ENCODE measurements at places on chromosomes 5 and 9.

DNA sequence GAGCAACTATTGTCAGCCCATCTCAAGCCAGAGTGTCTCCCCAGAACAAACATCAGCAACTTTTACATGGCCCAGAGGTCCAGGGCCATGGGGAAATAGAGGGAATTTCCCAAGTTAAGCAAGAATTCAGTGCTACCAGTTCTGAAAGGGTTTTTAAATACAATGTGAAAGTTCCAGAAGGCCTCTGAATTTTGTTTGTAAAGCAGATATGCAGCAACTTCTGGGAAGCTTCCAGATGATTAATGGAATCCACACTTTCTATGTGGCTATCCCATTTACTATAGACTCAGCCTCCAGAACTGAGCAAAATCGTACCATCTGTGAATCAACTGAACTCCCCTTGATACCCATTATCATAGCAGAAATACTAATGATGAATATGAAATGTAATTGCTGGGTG is 93.8 kb downstream of the FEM1C start:
- no peak for DNase-seq

- no peak for DNase-seq
These were observed 1.6 kb upstream of the TMEM245 start for GRCh38 chr9:109121232-109121796.

- no peak for DNase-seq
These were observed 451.2 kb upstream of the TLE4 start for GRCh38 chr9:79120533-79120932.

DNA sequence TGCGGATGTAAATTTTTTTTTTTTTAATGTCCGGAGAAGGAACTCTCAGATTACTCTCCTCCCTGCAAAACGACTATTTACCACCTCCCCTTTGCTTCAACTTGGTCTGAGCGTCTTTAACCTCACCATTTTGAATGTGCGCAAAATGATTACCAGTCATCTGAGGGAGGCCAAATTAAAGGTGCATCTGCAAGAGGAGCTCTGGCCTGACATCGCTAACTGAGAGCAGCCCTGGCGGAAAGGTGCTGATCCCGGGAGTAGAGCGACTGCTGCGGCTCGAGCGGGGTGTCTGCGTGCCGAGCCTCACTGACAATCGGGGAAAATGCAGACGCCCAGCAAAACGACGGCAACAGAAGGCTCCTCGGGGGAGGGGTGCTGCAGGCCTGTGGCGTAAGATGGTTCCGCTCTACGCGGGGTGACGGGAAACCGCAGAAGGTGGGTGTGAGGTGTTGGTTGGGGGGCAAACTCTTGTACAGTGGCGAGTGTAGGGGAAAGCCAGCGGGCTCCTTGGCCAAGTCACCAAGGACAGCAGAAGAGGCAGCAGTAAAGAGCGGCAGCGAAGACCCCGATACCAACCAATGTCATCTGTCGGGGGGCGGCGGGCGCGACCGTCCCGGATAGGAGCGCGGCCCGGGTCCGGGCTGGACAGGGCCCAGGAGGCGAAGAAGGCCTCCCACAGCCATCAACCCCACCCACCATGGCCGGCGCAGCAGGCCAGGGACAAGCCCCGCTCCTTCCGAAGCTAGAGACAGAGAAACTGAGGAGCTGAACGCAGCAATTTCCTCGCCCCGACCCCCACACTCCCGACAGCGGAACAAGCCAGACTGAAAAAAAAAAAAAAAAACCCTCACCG is 557 bp downstream of the PJA2 start:
- peak; percentile 65 for DNase-seq

- DNase-seq = no peak
These were observed 69.3 kb downstream of the PTPN3 start for GRCh38 chr9:109428854-109429253.

- DNase-seq = no peak
These were observed 11.9 kb downstream of the FYB1 start for GRCh38 chr5:39207345-39208045.

DNA sequence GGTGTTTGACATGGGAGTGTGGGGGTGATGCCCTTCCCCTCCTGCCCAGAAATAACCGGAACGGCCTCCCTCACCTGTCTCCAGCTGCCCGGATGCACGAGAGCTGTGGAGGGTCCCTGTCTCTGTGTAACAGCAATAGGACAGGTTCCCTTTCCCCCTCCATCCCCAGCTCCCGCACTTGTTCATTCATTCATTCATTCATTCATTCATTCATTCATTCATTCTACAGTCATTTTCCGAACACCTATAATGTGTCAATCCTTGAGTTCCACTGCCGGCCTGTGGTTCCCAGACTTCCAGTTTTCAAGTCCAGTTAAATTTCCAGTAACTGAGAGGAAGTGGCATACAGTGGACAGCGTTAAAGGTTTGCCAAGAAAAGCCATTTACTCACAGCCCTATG is 7.3 kb downstream of the PRRX2 start:
- no peak for DNase-seq

DNA sequence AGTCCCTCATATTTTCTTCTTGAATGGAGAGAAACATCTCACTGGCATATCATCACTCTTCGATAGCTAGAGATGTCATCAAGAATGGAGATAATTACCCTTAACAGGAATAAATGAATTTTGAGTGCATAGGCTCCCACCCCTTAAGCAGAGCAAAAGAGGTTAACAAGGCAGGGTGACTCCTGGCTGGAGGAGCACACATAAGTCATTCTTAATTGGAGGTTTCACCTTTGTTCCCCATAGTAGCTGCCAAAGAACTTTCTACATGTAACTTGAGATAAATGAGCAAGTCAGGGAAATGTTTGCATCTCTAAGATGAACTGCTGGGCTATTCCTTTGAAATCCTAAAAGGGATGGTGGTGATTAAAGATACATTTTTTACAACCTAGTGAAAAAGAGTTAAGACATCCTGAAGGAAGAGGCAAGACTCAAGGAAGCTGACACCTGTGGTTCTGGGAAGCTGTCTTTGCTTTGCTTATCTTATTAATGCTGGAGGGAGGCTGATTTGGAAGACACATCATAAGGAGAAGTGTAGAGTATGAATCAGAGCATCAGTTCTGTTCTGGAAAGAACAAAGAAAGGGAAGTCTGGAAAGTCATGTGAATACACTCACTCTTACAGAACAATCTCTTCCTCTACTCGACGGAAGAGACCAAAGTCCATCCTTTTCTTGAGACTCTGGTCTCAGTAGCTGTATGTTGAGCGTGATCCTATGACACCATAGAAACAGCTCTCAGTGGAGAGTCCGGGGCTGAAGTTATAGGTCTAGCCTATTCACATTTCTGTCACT is 326.3 kb downstream of the OSTF1 start:
- no peak for DNase-seq

- no peak for DNase-seq
These were observed 14.3 kb downstream of the TTC1 start for GRCh38 chr5:160023007-160023907.

DNA sequence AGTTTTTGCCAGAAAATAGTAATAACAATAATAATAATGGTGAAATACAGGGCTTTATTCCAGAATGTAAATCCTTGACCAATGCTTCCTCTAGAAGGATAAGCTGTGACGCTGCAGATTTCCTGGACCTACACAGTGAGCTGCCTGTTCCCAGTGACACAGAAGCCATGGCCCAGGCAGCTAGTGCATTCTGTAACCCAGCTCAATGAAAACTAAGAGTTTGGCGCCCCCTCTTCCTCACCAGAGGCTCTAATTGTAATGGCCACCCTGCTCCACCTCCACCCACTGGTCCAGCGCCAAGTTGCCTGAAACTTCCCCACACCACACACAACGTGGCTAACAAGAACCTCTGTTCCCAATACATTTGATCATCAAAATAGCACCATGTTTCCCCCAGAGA is 248.1 kb downstream of the CETN3 start:
- DNase-seq = no peak

DNA sequence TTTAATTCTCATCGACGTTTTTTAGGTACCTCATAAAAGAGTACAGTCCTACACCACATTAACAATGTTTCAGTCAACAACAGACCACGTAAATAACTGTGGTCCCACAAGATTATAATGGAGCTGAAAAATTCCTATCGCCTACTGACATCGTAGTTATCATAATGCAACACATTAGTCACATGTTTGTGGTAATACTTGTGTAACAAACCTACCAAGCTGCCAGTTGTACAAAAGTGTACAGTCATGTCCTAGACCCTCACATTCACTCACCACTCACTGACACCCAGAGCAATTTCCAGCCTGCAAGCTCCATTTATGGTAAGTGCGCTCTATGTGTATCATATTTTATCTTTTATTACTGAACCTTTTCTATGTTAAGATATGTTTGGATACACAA is 16.8 kb downstream of the GNAQ start:
- no peak for DNase-seq

DNA sequence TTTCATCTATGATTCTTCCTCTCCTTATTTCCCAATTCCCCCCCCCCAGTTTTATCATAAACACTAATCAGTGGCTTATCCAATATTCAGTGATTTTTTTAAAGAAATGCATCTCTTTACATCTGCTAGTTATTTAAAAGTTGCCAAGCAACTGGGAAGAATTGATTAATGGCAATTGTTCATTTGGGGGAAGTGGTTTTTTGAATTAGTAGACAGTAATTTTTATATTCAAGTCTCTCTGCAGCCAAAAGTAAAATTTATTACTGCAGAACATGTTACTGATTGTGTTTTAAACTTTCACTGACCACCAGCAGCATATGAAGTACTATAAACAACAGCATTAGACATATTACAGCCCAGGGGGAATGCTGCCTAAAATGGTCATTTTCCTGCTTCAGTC is 308.8 kb upstream of the NREP start:
- no peak for DNase-seq

DNA sequence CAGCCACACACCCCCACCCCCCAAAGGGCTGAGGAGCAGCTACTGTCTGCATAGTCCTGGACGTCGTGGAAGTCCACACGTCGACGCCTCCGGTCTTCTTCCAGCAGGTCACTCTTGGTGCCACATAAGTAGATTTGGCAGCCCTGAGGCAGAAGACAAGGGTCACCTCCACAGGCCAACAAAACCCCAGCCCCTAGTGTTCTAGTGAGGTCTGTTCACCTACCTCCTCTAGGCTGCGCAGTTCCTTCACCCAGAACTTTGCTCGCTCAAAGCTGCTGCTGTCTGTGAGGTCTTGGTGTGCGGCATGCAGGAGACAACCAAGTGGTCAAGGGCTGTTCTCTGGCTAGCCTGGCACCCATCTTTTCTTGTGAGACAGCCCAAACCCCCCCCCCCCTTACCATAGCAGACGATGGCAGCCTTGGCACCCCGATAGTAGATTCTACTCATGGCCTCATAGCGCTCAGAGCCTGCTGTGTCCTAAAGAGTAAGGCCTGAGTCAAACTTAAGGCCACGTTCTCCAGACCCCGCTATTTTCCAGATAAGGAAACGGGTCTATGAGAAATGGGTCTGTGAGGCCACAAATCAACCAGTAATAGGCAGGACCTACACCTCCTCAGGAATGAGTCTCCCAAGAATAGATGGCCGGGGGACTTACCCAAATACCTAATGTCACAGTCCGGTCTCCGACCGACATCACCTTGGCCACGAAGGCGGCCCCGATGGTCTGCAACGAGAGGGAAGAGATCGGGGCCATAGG is 987 bp downstream of the RAB24 start:
- no peak for DNase-seq

DNA sequence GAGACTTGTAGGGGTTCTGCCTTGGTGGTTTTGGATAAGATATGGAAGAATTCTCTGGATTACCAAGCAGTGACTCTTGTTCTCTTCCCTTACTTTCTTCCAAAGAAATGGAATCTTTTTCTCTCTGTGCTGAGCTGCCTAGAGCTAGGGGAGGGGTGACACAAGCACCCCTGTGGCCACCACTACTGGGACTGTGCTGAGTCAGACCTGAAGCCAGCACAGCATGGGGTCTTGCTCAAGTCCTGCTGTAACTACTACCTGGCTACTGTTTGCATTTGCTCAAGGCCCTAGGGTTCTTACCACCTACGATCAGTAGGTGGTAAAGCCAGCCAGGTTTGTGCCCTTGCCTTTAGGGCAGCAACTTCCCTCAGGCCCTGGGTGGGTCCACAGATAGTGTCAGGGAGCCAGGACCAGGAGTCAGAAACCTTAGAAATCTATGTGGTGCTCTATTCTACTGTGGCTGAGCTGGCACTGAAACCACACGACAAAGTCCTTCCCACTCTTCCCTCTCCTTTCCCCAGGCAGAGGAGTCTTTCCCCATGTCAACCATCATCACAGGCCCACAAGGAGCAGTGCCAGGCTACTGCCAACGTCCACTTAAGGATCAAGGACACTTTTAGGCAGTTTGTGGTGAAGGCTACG is 53.8 kb downstream of the SREK1 start:
- no peak for DNase-seq

DNA sequence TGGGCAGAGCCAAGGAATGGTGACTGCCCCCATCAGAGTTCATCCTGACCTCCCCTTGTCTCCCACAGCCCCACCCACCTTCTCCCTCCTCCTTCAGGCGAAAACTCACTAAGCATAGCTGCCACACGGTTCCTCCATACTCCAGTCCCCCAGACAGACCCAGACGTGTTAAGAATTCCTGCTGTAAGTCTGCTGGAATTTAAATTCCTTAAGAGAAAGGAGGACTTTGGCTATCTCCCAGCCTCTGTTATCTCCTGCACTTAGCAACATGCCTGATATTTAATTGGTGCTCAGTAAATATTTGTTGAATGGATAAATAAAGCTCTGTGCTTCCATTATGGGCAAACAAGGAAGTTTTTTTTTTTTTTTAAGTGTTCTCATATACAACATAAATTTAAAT is 213.7 kb downstream of the RFK start:
- DNase-seq = no peak
